Activated T-cell treated with anti-CD3 and anti-CD28 coated beads, Interleukin-2, amount 50 U/mL, for 24 hours (primary cell): ENCODE measurements at places on chromosomes 6 and 20.

- no peaks in the 10 kb centered on the region for H3K36me3 ChIP-seq
- no peak for DNase-seq
- peaks cover 12% of the 10 kb centered on the region for H3K27me3 ChIP-seq
- H3K4me1 ChIP-seq = peaks cover 9% of the 10 kb centered on the region
These were observed 48.8 kb upstream of the TSHZ2 start for GRCh38 chr20:52923123-52923937.

DNA sequence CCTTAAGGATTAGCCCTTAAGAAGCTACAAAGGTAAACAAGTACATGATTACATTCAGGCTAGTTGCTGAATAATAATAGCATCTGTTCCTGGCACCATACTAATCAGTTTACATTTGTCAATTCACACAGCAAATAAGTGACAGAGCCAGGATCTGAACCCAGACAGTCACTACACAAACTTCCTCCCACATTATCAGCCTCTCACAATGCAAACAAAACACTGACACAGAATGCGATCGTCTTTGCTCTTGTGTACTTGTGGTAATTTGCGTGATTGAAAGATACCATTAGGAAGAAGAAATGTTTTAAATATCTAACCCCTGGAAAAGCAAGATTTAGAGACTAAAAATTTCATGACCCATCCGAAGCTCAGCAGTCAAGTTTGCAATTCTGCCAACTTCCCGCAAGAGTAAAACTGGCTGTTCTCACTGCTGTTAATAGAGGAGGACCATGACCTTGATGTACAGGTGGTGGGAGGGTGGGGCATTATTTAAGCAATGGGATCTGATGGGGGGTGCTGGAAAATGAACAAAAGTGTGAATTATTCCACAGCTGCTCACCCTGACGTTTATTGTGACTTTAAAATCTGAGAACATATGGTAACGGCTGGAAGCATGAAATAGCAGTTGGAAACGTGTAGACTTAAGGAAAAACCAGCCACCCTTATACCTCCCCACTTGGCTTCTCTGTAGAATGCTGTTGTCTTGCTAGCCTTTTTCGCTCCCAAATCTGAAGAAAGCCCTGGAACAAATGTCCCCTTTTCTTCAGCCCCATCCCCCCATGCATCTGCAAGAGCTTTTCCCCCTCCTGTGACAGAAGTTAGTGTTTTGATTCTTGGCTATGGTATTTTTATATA is 95.3 kb upstream of the ARMC2 start:
- H3K27ac ChIP-seq = no peak overlapping the region
- H3K36me3 ChIP-seq = no peaks in the 10 kb centered on the region
- H3K4me3 ChIP-seq = no peak overlapping the region
- no peak for DNase-seq
- peaks cover 6% of the 10 kb centered on the region for H3K27me3 ChIP-seq
- H3K4me1 ChIP-seq = peaks cover under 1% of the 10 kb centered on the region

- H3K27me3 ChIP-seq = no peaks in the 10 kb centered on the region
- no peaks in the 10 kb centered on the region for H3K36me3 ChIP-seq
- no peak overlapping the region for H3K27ac ChIP-seq
- H3K4me1 ChIP-seq = no peaks in the 10 kb centered on the region
These were observed 207.0 kb downstream of the SLC24A3 start for GRCh38 chr20:19419396-19419795.

GRCh38 chr20:63648895-63649589 is 4.2 kb downstream of the STMN3 start:
- peaks cover 10% of the 10 kb centered on the region for H3K4me1 ChIP-seq
- peak overlapping the region; percentile 55 for H3K27ac ChIP-seq
- no peaks in the 10 kb centered on the region for H3K36me3 ChIP-seq
- no peak for DNase-seq
- peaks cover 2% of the 10 kb centered on the region for H3K27me3 ChIP-seq
- H3K4me3 ChIP-seq = no peak overlapping the region

GRCh38 chr20:51189814-51190782 is 167.2 kb upstream of the KCNG1 start:
- no peak overlapping the region for H3K27ac ChIP-seq
- H3K36me3 ChIP-seq = no peaks in the 10 kb centered on the region
- DNase-seq = no peak
- H3K4me1 ChIP-seq = no peaks in the 10 kb centered on the region
- no peak overlapping the region for H3K4me3 ChIP-seq
- peaks cover 29% of the 10 kb centered on the region for H3K27me3 ChIP-seq

- no peaks in the 10 kb centered on the region for H3K4me1 ChIP-seq
- no peak overlapping the region for H3K27ac ChIP-seq
- H3K27me3 ChIP-seq = no peaks in the 10 kb centered on the region
- H3K4me3 ChIP-seq = no peak overlapping the region
- H3K36me3 ChIP-seq = no peaks in the 10 kb centered on the region
These were observed 514.1 kb upstream of the NRSN1 start for GRCh38 chr6:23611776-23612381.
